Stimulated activated CD4-positive, alpha-beta T cell treated with anti-CD3 and anti-CD28 coated beads, Interleukin-4, amount 100 ng/mL, for 1 hour (primary cell): ENCODE measurements at places on chromosomes 3 and 15.

DNA sequence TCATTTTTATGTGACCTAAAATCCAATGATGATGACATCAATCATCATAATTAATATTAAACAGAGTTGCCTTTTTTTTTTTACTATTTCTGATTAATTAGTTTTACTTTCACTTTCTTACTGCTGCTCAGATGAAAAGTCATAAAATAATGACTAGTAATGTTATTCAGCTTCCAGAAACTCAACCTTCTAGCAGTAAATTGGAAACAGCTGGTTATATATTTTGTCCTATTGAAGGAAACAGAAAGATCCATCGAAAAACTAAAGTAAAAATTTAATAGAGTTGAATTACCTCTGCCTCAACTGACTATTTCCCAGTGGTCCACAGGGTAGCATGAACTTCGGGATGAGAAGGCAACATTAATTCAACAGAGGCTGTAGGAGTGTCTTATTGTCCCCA lies 107.1 kb upstream of the PTX3 start:
- no peak for DNase-seq

- no peak for DNase-seq
Measured at GRCh38 chr3:15654127-15654526, 52.6 kb downstream of the BTD start.

DNA sequence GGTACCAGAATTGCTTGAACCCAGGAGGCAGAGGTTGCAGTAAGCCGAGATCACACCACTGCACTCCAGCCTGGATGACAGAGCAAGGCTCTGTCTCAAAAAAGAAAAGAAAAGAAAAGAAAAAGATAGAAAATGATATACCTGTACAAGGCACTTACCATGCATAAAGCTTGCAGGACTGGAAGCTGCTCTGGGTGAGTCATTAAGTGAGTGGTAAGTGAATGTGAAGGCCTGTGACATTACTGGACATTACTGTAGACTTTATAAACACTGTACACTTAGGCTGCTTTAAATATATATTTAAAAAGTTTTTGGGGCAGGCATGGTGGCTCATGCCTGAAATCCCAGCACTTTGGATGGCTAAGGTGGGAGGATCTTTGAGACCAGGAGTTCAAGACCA lies 99.2 kb downstream of the SLMAP start:
- no peak for DNase-seq

- DNase-seq: no peak
Measured at GRCh38 chr3:184564685-184565385, 3.2 kb downstream of the EPHB3 start.

- no peak for DNase-seq
Measured at GRCh38 chr3:16181361-16181760, 6.9 kb downstream of the GALNT15 start.

GRCh38 chr3:29072611-29073010 lies 208.3 kb upstream of the RBMS3 start:
- no peak for DNase-seq

GRCh38 chr3:170614214-170614966 lies 28.5 kb upstream of the SLC7A14 start:
- no peak for DNase-seq

- no peak for DNase-seq
Measured at GRCh38 chr3:132542577-132542976, 54.5 kb upstream of the ACKR4 start.

GRCh38 chr3:46719735-46720271 lies 2.1 kb upstream of the PRSS50 start:
- DNase-seq: no peak

GRCh38 chr3:184952671-184953070 lies 140.7 kb downstream of the VPS8 start:
- no peak for DNase-seq

GRCh38 chr3:37221407-37221806 lies 47.0 kb upstream of the LRRFIP2 start:
- no peak for DNase-seq
